ENCODE measurements at places on chromosomes 4 and X. TPM values are rescaled to one million over a fixed set of nuclear protein-coding genes. Genes with fewer than 3 reads are reported as not detected.

- H3K36me3 ChIP-seq = no peaks in the 10 kb centered on the region
- no peak overlapping the region for H3K4me3 ChIP-seq
- H3K27me3 ChIP-seq = no peaks in the 10 kb centered on the region
Observed at GRCh38 chrX:66049056-66049455, 9.2 kb upstream of the VSIG4 start.

DNA sequence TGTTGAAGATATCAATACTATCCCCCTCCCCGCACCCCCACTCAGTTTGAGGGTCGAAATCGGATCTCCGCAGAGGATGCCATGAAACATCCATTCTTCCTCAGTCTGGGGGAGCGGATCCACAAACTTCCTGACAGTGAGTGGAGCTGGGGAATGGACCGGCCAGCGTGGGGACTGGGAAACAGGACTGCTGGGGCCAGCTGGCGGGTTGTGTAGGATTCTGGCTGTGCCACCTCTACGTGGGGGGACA lies 5.5 kb upstream of the USP11 start:
- H3K27me3 ChIP-seq = no peaks in the 10 kb centered on the region
- H3K4me1 ChIP-seq = peaks cover 10% of the 10 kb centered on the region
- peaks cover 57% of the 10 kb centered on the region for H3K36me3 ChIP-seq
- no peak overlapping the region for H3K27ac ChIP-seq
- no peak for DNase-seq
- no peak overlapping the region for H3K4me3 ChIP-seq

The UGT2B15 gene
- 0.98 TPM for total RNA-seq

DNA sequence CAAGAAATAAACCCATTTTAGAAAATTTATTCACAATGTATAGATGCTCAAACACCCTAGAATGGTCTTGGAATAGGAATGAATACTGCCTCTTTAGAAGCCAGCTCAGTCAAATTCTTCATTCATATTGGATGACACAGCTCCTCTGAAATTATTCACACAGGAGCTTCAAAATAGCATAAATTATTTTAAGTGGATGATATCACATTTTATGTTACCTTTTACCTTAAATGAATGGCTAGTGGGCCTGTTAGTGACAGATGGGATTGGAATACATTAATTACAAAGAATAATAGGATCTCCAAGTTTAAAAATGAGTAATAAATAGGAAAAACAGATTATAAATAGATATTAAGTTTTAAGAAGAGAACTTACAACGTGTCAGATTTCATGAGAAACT lies 184.4 kb downstream of the GABRB1 start:
- H3K27me3 ChIP-seq = no peaks in the 10 kb centered on the region
- no peak for DNase-seq
- H3K4me3 ChIP-seq = no peak overlapping the region
- H3K4me1 ChIP-seq = peaks cover 21% of the 10 kb centered on the region
- H3K27ac ChIP-seq = no peak overlapping the region

GRCh38 chr4:6964858-6965257 lies 55.2 kb downstream of the TBC1D14 start:
- H3K4me1 ChIP-seq = peaks cover 8% of the 10 kb centered on the region
- no peak overlapping the region for H3K4me3 ChIP-seq
- no peak overlapping the region for H3K27ac ChIP-seq
- no peaks in the 10 kb centered on the region for H3K36me3 ChIP-seq
- no peaks in the 10 kb centered on the region for H3K27me3 ChIP-seq
- no peak for DNase-seq

DNA sequence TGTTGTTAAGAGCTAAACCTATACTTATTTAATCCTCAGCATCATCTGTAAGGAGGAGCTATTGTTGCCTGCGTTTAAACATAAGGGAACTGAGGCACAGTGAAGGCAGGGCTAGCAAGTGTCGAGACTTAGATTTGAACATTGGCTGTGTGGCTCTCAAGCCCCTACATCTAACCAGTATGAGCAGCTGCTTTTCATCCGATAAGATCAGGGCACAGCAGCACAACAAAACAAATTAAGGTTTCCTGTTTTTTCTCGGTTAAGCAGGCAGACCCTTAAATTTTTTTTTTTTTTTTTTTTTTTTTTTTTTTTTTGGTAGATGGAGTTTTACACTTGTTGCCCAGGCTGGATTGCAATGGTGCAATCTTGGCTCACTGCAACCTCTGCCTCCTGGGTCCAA lies 35.6 kb downstream of the RAB40A start:
- no peak for DNase-seq
- no peak overlapping the region for H3K27ac ChIP-seq
- no peaks in the 10 kb centered on the region for H3K36me3 ChIP-seq
- no peak overlapping the region for H3K4me3 ChIP-seq
- H3K4me1 ChIP-seq = no peaks in the 10 kb centered on the region

DNA sequence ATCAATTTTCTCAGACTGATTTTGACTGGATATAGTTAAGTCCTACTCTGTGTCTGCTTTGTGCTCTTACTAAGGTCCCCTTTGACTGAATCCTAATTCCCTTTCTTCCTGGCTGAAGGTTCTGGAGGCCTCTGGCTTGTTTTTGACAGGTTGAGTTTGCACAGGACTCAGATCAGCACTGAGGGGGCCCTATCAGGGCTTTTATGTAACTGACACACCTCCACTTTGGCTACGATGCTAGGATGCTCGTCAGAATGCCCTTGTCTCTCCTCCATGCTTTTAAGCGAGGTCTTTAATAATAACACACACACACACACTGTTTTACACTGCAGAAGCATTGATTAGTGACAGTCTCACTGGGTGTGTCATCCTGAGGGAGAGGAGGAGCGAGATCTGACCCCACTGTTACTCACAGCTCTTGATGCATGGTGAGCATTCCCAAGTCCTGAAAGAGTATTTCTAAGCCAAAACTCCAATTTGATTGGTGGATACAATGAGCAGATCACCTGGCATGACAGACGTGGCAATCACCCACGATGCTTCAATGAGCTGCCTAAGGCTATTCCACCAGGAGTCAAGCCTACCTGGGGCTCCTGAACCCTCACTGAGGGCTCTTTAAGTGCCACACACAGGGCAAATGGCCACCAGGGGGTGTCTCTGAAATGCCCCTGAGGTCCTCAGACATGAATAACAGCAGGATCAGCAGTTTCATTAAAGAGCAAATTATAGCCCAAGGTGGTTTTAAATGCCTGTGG lies 130.4 kb upstream of the CPEB2 start:
- no peaks in the 10 kb centered on the region for H3K27me3 ChIP-seq
- peak; percentile 52 for DNase-seq
- H3K27ac ChIP-seq = no peak overlapping the region
- no peaks in the 10 kb centered on the region for H3K36me3 ChIP-seq
- no peak overlapping the region for H3K4me3 ChIP-seq

Data from Calu3 (cell line).